ENCODE measurements at places on chromosomes 11 and 22.

GRCh38 chr11:131467645-131468394, 97.4 kb downstream of the NTM start:
- DNase-seq: no peak

DNA sequence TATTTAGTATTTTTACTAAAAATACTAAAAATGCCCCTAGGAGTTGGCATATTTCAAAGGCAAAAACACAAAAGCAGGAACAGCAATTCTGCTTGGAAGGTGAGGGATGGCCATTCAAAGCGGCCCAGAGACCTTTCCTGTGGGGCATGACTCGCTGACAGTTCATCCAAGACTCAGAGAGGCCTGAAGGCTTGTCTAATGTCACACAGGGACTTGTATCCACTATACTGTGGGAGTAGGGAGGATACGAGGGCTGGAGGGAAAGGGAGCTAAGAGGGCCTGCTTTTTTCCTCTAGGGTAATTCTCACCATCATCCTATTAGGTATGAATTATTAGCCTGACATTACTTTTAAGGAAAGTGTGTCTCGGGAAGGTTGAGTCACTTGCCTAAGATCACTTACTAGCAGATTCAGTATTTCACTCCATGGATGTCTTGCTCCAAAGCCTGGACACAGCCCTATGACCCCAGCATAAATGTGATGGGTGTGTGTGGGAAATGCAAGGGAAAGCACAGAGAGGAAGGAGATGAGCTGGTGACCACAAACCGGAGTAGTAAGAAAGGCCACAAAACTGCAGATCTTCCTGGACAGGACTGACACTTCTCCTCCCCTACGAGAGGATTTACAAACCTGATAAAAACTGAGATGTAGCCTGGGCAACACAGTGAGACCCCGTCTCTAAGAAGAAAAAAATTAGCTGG, 16.7 kb upstream of the UCP3 start:
- DNase-seq: no peak

DNA sequence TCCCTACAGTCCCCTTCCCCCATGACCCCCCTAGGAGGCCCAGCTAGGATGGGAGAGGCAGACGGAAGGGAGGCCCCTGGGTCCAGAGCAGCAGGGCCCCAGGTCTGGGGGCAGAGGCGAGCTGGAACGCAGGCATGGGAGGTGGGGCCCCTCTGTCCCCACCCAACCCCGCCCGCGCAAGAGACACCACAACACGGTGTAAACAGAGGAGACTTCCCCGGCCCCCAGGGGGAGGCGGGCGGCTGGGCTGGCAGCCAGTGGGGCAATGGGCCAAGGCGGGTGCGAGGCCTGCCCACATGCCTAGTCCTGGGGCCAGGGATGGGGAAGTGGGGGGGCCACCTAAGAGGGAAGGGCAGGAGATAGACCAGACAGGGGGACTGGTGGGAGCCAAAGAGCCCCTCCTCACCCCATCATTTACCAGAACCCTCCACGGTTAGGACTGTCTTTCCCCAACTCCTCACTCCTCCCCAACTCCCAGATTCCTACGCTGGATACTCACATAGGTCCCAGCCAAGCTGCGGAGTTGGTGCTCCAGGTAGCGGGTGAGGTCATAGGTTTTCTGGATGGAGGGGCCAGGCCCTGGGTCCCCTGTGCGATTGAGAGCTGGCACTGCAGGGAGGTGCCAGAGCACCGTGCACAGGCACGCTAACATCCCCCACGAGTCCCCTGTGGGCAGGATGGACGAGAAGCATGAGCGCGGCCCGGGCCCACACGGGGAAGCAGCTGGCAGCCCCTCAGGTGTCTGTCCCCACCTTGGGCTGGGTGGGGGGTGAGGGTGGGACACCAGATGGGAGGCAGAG, 6.2 kb downstream of the CLCF1 start:
- no peak for DNase-seq

DNA sequence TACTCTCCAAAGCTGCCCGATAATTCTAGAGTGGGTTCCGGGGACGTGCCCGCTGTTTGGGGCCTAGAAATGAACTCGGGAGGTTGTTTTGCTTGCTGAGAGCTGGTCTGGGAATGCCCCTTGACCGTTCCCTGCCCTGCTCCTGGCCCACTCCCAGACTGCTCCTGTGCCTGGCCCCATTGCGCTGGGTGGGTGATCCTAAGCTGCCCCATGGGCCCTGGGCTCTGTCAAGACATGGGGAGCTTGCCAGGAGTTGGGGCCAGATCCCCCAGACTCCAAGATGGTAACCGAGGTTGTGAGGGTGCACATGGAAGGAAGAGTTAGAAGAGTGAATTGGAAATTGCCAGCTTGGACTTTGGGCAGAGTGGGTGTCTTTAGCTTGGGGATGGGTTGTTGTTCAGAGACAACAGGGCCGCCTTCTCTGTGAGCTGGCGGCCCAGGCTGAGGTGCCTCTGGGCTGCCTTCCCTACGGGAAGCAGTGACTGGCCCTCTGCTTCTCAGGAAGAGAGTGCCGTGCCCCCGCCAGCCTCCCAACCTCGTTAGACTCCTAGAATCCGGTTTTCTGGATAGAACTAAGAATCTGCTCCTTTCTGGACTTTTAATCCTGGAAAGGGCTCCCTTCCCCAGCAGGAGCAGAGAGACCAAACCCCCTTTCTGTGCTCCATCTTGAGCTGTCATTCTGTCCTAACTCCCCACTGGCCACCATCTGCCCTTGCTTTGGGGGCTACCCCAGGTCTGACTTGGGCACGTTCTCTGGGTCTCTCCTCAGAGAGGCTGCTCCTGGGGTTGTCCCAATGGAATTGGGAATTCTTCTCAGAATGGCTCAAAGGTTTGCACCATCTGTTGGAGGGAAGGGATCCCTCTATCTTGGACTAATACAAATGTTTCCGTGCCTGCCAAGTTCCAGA, 1.8 kb downstream of the ST3GAL4 start:
- no peak for DNase-seq

GRCh38 chr11:122207505-122207904, 91.5 kb upstream of the BLID start:
- no peak for DNase-seq

GRCh38 chr11:130157101-130157500, 2.5 kb upstream of the ST14 start:
- DNase-seq: no peak

DNA sequence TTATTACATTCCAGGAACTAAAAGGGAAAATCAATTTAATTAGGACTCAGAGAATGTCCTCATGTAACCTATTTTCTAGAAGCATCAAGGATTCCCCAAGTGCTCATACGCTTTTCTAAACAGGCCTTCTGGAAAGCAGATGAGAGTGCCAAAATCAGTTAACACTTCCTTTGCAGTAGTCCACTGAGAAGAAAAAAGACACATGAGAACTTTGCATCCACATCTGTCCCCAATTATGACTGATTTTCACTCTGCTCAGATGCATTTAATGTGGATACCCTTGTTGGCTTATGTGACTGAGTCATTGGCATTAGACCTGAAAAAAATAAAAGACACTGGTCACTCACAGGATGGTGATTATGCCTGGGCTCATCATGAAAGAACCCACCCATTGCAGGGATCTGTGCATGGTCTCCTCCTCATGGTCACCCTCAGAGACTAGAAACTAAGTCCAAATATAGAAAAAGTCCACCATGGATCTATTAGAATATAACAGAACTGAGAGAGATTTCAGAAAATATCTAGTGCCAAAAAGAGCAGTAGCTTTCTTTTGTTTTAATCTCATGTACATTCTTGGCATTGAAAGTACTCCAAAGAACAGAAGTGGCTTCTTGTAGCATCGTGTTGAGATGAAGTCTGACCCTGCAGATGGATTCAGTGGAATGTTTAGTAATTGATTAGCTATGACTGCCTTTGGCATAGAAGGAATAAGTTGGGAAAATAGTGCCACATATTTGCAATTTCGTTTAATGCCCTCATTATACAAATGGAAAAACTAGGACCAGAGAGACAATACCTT, 48.8 kb upstream of the FIBIN start:
- no peak for DNase-seq

GRCh38 chr11:25943777-25944661, 387.9 kb upstream of the ANO3 start:
- DNase-seq: no peak

- no peak for DNase-seq
Measured at GRCh38 chr11:459511-460220, 9.6 kb downstream of the PTDSS2 start.

DNA sequence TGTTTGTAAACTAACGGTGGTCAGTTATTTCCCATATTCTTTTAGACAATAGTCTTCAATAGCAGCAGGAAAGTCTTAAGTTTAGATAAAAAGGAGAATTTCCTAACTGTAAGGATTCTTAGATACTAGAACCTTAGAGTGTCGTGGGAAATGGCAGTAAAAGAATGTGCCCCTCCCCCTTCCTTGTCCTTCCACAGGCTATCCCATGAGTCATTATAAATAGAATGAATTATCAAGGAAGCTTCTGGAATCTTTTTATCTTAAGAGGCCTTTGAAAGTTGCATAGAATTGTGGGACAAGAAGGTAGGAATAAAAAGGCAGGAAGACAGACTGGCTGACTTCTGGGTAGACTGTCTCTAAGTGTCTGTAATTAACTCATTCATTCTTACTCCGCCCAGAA, 165.2 kb upstream of the TBCEL start:
- DNase-seq: no peak

DNA sequence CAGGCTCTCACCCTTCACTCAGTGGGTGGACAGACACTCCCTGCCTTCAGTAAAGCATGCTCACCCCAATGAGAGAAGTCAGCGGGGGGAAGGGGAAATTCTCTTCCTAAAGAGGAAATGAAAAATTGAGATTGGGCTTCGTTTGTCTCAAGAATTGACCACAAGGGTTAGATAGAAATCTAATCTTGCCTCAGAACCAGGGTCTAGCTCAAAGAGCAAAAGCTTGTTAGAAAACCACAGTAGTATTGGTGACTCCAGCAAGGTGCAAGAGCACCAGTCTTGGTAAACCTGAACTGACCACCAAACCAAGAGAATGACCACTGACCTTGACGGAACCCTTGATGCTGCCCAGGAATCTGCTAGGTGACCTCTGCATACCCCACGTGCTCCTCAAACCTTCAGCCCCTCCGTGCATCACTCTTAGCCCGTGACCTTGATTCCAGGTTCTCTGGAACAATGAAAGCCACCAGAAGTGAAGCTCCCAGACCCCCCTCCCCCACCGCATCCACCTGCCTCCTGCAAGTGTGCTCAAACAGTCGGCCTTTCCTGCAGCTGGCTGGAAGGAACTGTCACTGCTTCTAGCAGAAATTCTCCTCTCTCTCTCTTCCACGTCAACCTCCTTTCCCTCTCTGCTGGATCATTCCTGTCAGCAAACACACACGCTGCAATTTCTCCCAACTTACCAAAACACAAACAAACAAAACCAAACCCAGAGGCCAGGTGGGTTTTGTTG, 3.1 kb upstream of the TMA7B start:
- DNase-seq: no peak

DNA sequence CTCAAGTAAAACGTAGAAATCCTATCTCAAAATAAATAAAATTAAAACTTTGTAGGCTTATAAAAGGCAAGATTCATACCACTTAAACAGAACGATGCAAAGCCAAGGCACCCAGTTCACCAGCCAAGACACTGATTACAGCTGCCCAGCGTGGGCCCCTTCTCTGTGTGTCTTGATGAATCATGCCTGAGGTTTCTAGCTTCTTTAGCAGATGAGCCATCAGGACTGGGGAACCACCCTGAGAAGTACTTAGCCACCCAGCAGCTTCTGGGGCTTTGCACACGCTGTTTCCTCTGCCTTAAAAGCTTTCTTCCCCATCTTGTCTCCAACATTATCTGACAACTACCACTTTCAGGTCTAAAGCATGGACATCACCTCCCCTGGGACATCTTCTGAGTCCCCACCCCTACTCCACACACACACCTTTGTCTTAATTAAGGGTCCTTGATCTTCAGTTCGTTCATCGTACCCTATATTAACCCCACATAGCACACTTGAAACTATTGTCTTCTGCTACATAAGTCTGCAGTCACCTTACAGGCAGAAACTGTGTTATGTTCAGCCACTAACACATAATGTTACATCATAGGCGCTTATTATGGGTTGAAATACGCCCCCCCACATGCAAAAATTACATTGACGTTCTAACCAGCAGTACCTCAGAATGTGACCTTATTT, 8.7 kb upstream of the LAYN start:
- no peak for DNase-seq

DNA sequence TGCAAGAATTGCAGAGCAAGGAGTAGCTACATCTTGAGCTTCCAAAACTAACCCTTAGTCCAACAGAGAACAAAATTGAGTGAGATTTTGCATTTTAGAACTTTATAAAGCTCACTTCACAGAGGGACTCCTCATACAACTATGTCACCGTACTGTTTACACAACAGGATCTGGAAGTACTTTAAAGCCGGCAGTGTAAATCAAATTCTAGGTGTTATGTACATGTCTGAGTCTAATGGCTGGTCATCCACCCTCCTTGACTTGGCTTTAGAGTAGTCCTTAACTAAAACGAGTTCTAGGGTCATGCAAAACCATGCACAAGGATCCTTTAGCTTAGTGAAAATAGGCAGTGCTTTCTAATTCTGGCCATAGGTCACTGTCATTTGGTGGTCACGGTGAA, 23.5 kb downstream of the IRAG1 start:
- no peak for DNase-seq

DNA sequence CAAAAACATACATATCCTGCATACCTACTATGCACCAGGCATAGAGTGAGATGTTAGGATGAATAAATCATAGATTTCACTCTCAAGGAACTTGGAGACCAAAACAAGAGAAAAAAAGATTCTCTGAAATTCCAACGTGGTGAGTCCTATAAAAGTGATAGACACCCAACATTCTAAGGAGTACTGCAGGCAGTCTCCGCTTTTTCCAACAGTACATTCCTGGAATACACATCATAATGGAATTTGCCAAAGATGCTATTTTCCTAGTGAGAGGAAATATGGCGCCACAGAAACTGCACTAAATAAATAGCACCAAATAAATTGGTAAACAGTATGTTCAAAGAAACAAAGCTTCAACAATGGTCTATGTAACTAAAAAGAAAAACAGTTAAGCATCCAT, 6.0 kb downstream of the TMEM123 start:
- no peak for DNase-seq

- no peak for DNase-seq
Measured at GRCh38 chr11:84889556-84889955, 737.6 kb downstream of the DLG2 start.

GRCh38 chr11:86141727-86142126, 72.8 kb upstream of the PICALM start:
- DNase-seq: no peak

DNA sequence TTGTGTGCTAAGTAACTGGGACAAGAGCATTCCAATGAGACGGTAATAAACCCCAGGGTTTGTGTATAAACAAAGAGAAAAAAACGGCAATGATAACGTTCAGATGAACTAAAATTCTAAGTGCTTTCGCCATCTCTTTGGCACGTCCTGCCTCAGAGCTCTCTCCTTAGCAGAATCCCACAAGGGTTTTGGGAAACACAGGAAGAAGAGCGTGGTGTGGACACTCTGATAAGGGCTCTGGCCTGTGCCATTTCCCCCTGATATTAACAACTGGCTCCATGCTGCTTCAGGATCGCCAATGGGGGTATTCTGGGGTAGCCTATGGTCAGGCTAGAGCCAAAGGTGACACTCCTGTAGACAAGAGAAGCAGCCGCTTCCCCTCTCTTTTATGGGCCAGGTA, 18.4 kb downstream of the ABCC8 start:
- no peak for DNase-seq
